ENCODE measurements at places on chromosomes 12 and 14. TPM values are rescaled to one million over a fixed set of nuclear protein-coding genes. Genes with fewer than 3 reads are reported as not detected.

LBHD2 gene
- total RNA-seq = not detected

OVCH1 gene
- 2.6 TPM for total RNA-seq

DEGS2 gene
- 1.6 TPM for total RNA-seq

LPAR5 gene
- total RNA-seq = 0.21 TPM

PMCH gene
- not detected for total RNA-seq

Measured in ascending aorta (tissue), 2 donors.